GM04504 (cell line): ENCODE measurements at places on chromosomes 12 and 14.

GRCh38 chr12:70635755-70636154 is 1.5 kb downstream of the PTPRB start:
- DNase-seq, result no peak

GRCh38 chr12:45304514-45305178 is 88.8 kb downstream of the ANO6 start:
- DNase-seq, result no peak

DNA sequence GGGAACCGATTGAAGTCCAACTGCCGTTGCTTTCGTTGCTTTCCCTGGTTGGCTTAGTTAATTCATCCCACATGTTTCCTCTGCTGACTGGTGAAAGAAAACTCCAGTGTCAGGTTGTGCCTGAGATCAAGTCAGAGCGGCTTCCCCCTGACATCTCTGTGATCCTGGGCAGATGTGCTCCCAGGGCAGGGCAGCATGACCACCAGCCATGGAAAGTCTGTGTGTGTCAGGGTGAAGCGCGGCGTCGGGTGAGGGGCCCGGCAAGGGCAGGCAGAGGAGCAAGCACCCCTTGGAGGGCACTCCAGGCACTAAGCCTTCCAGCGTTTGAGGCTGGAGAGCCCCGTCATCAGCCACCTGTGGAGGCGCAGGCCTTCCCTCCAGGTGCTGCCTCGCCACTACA is 54.5 kb upstream of the IGF1 start:
- no peak for DNase-seq

DNA sequence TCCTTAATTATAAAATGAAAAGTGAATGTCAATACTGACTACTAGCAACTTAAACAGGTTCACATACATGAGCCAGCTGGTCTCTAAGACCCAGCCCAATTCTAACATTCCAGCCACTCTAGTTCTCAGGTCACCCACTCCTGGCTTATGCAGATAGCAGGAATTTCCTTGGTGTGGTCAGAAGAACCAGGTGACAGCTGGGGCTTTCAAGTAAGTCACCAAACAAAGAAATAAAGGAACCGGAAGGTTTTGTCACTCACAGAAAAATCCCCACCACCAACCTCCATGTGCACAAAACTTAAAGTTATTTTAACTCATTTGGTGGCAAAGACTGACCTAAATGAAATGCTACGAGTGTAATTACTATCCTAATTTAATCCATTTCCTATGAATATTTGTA is 129.6 kb upstream of the CDKN3 start:
- no peak for DNase-seq

- no peak for DNase-seq
Observed at GRCh38 chr14:103026988-103027387, 30.4 kb downstream of the CDC42BPB start.

DNA sequence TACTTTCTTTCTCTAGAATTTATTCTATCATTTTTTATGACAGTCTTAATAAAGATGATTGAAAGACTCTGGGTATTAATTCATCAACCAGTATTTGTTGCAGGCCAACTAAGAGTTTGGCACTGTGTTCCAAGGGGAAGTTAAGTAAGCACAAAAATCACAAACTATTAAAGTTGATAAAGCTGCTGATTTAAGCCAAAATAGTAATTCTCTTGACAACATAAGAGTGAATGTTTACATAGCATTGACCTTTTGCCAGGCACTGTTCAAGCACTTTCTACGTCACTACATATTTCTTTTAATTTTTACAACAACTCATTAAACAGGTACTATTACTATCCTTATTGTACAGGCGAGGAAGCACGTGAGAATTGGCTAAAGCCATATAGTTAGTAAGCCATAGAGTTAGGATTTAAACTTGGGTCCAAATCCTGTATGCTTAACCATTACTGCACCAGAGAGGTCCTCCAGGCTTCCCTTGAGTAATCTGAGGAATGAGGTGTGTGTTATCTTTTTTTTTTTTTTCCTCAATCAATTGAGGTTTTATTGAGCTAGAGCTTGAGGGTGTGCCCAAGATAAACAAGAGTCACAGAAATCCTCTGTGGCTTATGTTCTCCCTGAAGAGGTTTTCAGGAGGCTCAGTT is 1009.6 kb downstream of the DIO2 start:
- no peak for DNase-seq

GRCh38 chr12:120847392-120847791 is 56.8 kb downstream of the SPPL3 start:
- DNase-seq, result no peak

DNA sequence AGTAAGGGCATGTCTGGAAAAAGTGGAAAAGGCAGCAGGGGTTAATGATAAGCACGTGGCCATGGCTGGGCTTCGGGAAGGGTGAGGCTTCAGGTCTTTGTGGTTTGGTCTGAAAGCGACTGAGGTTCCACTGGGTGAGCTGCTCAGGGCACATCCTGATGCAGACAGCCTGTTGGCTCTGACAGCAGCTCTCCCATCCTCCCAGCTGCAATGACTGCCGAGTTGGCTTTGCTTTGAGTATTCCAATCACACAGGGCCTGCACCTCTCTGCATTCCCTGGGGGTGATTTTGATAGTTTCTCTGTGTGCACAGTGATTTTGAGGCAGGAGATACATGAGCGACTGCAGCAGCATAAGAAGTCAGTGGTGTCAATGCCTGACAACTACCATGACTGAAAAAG is 390.7 kb downstream of the APAF1 start:
- DNase-seq, result no peak

- no peak for DNase-seq
Observed at GRCh38 chr14:81981307-81981675, 447.6 kb upstream of the SEL1L start.

DNA sequence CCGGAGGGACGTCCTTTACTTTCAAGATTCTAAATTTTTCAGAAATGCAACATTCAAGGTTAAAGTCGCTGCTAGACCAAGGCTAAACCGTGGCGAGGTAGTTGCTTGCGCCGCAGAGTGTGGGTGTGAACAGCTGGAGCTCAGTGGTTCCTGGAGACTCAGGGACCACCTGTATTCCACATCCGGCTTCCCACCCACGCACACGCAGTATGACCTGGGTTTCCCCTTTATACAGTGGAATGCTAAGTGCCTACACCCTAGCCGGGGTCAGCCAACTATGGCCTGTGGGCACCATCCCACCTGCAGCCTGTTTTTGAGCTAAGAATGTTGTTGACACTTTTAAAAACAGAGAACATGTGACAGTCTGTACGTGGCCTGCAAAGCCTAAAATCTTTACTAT is 42.9 kb upstream of the TESC start:
- no peak for DNase-seq

DNA sequence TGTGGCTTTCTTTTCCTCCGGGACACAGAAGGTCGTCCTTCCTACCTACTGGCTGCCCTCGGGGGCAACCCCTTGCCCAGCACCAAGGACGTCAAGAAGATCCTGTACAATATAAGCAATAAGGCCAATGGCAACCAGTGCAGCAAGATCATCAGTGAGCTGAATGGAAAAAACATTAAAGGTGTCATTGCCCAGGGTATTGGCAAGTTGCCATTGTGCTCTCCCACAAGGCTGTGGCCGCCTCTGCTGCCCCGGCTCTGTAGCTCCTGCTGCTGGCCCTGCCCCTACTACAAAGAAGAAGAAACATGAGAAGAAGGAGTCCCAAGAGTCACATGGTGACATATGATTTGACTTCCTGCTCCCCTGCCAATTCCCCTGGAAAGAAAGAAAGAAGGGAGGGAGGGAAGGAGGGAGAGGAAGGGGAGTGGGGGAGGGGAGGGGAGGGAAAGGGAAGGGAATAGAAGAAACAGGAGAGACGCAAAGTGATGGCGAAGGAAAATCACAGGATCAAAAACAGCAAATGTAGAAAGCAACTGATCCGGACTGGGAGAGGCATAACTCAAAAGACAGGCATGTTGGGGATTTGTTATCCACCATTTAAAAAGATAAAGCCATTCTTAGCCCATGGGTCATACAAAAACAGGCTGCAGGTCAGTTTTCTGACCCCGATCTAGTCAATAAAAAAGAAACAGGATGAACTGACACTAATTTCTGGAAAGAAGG is 61.3 kb upstream of the RESF1 start:
- DNase-seq, result no peak

DNA sequence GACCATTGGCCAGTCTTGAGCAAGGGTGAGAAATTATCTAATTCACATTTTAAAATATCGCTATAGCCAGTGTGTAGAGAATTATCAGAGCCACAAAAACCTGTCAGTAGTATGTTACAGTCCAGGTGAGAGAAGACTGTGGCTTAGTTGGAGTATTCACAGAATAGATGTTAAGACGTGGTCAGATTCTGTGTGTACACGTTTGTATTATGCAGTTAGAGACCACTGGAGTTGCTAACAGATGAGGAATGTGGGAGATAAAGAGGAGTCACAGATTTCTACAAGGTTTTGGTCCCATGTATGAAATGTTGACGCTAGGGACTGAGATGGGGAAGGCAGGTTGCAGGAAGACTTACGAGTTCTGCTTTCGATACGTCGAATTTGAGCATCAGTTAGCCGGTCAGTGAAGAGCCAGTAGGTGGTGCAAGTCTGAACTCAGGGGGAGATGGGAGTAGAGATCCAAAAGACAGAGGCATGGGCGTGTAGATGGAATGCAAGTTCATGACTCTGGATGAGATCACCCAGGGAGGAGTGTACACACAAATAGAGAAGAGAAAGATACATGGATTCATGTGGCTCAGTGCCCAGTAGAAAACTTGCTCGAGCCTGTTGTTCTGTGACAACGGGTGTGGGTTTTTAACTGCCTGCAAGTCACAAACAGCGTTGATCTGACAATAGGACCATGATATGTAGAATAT is 114.8 kb upstream of the FLRT2 start:
- peak; percentile 80 for DNase-seq

DNA sequence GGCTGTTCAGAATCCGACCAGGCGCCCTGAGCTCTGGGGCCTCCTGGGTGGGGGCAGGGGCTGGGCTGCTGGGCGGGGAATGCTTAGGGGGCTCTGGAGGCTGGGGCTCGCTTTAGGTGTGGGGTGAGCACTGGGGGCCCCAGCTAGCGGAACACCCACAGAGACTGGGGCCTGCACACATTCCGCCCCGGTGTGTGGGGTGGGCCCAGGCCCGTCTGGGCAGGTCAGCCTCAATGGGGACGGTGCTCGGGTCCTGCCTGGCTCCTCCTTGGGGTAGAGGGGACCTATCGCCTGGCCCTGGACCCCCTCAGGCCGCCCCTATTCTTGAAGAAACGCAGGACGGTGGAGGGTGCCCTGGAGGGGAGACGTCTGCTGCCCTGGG is 364.8 kb downstream of the TMEM121 start:
- no peak for DNase-seq

- no peak for DNase-seq
Observed at GRCh38 chr12:127729381-127729780, 537.6 kb upstream of the TMEM132C start.

- DNase-seq, result no peak
Observed at GRCh38 chr12:22533155-22533554, 11.2 kb downstream of the C2CD5 start.

GRCh38 chr12:117404203-117404853 is 42.9 kb upstream of the NOS1 start:
- no peak for DNase-seq

GRCh38 chr12:109609342-109609741 is 35.7 kb downstream of the MVK start:
- DNase-seq, result no peak

GRCh38 chr12:83859021-83859420 is 1053.6 kb downstream of the SLC6A15 start:
- DNase-seq, result no peak

DNA sequence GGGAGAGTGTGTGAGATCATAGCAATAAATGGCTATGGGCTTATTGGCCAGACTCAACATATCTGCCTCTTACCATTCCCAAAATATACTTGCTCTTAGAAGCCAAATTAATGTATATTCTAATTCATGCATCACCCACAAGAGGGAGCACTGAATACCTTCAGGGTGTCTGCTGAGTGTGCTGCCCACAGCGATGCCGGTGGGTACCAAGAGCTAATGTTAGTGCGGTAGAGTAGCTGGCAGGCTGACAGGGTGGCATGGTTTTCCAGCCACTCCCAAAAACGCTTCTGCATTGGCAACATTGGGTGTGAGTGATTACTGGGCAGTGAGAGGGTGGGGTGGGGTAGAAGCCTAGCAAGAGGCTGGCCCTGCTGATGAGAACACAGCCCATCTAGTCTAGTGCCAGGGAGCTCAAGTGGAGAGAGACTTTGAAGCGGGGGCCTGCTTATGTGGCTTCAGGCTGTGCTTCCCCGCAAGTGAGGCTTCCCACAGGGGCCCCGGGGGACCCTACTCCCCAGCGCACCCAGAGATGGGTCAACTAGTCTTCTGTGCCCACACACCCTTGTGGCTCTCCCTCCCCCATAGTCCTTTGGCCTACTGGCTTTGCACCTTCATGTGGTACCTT is 9.2 kb upstream of the PLEKHD1 start:
- no peak for DNase-seq
